Forelimb muscle (tissue), 1 donor: ENCODE measurements at places on chromosomes 6 and 20.
A peak's percentile ranks its signal among the peaks of the same experiment; 100 is the strongest.

GRCh38 chr6:31204751-31205145, 34.3 kb upstream of the POU5F1 start:
- DNase-seq = no peak

DNA sequence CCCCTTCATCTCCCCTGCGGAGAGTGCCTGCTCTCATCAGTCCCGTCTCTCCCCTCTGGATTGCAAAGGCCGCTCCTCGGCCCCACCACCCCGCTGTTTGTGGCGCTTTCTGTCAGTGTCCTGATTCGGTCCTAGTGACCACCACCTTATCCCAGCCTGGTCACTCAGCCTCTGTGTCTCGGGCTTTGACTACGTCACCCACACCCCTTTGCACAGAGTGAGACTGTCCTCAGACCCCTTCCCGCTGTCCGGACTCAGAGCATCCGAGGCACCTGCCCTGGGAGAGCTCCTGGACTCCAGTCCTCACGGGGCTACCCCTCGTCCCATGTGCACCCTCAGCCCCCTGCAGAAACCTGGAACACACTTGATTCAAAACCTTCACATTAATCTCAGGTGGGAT, 380.2 kb downstream of the TAF4 start:
- no peak for DNase-seq

GRCh38 chr6:138795809-138796603, at the start of gene ECT2L:
ECT2L (plus strand) TSS chr6:138796087; CDS start chr6:138813275, 17,188 bp downstream.
- DNase-seq = no peak

DNA sequence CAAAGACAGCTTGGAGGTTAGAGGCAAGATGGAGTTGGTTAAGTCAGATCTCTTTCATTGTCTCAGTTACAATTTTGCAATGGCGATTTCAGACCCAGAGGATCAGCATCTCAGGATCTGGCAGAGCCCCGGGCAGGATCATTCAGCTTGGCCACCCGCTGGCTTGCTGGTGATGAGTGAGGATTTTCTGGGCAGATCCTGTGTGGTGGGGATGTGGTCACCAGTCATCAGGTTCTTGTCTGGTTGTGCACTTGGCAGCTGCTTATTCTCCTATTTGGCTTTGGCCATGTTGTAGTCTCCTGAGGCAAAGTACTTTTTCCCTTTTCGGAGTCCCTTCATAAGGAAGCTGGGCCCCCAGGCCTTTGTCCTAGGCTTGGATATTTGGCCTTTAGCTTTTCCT, 953.9 kb downstream of the KIF16B start:
- DNase-seq = no peak

- no peak for DNase-seq
Measured at GRCh38 chr6:125781314-125781868, 9.4 kb upstream of the NCOA7 start.

DNA sequence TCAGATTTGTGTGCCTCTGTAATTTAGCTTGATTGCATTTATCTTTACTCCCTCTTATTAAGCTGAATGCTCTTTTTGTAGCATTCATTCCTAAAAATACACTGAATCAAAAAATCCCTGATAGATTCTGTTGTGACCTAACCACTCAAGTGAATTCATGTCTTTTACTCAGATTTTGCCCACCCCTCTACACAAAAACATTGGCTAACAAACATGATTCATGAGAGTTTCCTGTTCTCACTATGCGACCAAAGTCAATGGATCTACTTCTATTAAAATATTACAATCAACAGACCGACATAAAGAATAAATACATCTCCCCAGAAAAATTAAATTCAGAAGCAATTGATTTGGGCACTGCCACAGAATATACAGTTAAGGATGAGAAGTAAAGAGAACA, 99.5 kb upstream of the THEMIS start:
- DNase-seq = no peak

DNA sequence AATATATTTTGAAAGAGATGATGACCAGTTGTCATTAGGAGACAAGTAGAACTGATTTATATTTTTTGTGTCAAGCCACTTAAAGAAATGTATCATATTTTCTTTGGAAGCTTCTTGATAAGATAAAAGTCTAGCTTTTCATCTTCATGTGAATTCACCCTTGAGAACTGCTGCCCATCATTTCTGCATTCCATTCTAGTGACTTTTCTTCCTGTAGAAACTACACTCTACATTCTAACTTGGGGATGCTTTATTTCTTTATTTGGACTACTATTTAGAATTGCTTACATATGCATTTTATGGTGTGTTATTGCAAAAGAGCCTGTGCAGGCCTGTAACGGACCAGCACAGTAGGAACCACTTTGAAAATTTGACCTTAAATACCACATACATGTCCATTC, 335.0 kb upstream of the KCNQ5 start:
- DNase-seq = no peak

DNA sequence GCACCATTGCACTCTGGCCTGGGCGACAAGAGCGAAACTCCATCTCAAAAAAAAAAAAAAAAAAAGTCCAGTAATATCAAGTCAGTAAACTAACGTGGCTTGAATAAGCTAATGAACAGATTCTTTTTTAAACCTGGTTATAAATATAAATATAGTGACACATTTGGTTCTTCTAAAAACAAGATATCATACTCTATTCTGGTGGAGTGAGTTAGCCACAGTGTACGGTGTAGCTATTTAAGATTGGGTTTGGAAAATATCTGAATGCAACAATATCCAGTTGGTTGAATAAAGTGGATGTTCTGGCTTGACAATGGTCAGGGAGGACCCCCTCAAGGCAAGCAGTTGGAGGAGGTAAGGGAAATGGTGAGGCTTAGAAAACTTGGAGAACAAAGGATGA, 5.9 kb upstream of the DEK start:
- no peak for DNase-seq

GRCh38 chr6:136158971-136159370, 91.1 kb downstream of the MTFR2 start:
- DNase-seq = no peak

DNA sequence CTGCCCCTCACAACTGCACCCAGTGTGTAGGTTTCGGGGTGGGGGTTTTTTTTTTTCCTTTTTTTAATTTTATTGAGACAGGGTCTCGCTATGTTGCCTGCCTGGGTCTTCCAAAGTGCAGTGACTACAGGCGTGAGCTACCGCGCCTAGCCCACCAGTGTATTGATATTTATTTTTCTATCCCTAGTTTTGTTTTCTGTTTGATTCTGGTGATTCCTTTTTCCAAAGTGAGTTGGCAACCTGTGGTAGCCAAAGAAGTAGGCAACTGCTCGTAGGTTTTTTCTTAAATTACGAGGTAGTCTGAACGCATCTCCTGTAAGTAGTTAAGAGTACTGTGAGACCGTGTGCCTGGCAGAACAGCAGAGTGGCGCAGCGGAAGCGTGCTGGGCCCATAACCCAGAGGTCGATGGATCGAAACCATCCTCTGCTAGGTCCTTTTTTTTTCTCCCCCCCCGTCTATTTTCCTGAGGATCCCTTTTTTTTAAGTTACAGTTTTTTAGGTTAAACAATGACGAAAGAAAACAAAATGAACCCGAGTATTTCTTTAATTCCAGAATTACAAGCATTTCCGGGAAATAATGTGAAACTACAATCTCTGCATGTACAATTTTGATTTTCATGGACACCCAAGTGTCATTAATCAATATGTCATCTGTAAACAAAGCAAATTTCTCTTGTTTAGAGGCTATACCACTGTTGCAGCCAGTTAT, 78.7 kb upstream of the BTN3A2 start:
- DNase-seq = peak; percentile 88

DNA sequence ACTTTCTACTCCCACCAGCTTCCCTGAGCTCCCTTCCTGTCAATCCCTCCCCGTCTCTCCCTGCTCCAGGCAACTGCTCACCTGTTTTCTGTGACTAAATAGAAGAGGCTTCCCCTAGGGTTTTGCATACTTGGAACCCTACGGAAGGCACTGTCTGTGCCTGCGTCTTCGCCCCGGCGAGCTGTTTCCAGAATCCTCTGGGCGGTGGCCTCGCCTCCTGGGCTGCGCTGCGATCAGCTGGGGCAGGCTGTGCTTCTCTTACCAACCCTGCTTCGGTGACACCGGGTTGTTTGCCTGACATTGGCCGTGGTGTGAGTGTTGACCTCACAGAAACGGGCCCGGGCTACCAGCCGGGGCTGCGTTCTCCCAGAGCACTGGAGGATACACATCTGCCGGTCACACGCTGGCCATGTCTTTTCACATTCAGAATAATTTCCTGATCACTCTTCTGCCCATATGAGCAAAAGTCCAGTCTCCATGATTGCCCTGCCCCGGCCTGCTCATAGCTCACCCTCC, 29.4 kb upstream of the CCR6 start:
- DNase-seq = no peak

DNA sequence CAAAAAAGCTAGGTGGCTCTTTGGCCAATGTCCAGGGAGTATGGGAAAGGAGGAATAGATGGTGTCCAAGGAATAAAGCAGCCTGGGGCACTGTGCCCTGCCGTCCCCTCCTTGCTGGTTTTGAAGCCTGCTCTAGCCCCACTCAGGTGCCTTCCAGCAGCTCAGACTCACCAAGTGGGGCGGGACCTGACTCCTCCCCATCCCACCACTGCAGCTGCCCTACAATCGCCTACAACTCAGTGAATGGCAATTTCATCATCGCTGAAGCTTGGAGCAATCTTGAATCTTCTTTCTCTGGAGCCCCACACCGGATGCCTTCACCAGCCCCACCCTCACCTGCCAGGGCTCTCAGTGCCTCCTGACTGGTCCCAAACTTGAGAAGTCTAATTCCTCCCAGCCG, 56.4 kb upstream of the NXT1 start:
- DNase-seq = no peak

DNA sequence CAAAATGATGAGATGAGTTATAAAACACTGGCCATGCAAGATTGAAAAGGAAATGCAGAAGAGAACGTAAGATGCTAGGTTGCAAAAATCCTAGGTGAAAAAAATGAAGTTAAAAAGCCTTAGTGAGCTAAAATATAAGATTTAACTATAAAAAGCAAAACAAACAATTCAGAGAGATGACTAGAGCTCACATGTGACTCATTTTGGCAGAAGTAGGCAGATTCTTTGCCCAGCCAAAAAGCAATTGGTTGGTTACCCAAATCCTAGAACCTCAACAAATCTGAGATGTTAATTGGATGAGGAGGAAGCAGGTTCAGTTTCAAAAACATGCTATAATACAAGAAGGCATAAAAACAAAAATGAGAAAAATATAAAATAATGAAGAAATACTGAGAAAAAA, 249.1 kb downstream of the OGFRL1 start:
- no peak for DNase-seq

- no peak for DNase-seq
Measured at GRCh38 chr6:5203546-5203945, 57.2 kb downstream of the LYRM4 start.

GRCh38 chr6:90199900-90200299, 96.7 kb downstream of the BACH2 start:
- no peak for DNase-seq

- DNase-seq = no peak
Measured at GRCh38 chr20:64068386-64069208, 5.6 kb downstream of the TCEA2 start.

GRCh38 chr20:2767768-2768631, 32.4 kb downstream of the CPXM1 start:
- DNase-seq = no peak

DNA sequence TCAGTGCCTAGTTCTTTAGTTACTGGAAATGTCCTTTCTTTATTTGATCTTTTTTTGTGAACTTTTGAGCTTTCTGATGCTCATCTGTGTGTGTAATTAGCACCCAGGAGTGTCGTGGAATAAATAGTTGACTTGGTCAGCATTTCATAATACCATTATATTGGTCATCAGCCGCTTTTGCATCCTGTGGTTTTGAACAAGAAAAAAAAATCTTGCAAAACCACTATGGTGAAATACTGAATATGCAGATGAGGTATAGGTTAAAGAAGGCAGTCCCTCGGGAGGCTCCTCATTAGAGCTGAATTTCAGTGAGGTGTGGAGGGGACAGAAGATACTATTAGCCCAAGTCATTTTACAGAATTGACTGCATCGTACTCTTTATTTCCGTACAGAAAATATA, 90.1 kb downstream of the FOXO3 start:
- no peak for DNase-seq
